ENCODE measurements at places on chromosomes 12 and 14.

DNA sequence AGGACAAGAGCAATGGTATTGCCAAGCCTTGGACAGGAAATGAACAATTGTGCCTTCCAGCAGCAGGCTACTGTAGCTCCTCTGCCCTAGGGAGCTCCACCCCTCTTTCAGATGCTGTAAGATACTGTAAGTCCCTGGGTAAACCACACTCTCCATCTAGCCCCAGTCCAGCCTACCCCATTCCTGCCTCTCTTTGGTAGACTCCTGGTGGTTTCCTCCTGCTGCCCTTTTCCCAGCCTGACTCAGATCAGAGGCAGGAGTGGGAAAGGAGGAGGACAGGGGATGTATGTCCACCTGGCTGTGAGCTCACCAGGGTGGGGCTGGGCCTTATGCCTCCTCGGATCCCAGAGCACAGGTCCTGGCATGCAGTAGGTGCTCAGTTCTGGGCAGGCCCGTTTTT is 174.6 kb downstream of the ESRRB start:
- peak; percentile 32 for DNase-seq

GRCh38 chr12:108611884-108612415 is 14.1 kb upstream of the TMEM119 start:
- DNase-seq = peak; percentile 92

GRCh38 chr12:119715268-119715620 is 47.3 kb downstream of the PRKAB1 start:
- DNase-seq = peak; percentile 71

DNA sequence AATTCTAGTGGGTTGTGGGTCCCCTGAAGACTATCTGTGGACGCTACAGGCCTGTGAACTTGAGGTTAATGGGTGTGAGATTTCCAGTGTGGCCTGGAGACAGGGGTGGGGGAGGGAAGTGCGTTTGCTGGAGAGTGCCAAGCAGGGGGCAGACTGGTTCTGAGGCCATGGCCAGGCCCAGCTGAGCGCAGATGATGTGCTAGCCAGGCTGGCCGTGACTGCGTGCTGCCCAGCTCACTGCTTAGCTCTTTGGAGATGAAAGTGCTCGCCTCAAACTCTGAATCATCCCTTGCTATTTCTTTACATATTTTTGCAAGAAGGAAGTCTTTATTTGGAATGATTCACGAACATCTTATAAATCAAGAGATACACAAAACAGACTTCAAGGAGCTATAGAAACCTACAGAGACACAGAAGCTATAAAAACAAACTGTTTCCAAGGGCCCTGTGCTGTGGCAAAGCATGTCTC is 75.2 kb upstream of the PLEKHG3 start:
- peak; percentile 91 for DNase-seq

- peak; percentile 48 for DNase-seq
These were observed 1198.5 kb downstream of the FSCB start for GRCh38 chr14:43308421-43309110.

DNA sequence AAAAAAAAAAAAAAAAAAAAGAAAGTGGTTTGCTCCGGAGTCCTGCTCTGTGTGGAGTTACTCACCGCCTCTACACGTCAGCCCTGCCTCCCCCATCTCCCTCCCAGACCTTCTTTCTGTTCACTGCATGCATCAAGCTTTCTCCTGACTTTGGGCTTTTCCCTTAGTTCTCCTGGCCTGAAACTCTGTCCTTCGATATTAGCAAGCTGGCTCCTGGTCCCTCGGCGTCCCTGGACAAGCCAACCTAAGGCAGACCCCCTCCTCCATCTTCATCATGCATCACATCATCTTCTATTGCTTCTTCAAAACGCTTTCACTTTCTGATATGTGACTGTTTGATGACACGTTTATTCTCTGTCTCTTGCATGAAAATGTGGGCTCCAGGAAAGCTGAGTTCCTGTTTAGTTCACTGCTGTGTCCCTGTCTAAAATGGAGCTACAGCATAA is 40.6 kb downstream of the SLC15A4 start:
- DNase-seq = peak; percentile 48

DNA sequence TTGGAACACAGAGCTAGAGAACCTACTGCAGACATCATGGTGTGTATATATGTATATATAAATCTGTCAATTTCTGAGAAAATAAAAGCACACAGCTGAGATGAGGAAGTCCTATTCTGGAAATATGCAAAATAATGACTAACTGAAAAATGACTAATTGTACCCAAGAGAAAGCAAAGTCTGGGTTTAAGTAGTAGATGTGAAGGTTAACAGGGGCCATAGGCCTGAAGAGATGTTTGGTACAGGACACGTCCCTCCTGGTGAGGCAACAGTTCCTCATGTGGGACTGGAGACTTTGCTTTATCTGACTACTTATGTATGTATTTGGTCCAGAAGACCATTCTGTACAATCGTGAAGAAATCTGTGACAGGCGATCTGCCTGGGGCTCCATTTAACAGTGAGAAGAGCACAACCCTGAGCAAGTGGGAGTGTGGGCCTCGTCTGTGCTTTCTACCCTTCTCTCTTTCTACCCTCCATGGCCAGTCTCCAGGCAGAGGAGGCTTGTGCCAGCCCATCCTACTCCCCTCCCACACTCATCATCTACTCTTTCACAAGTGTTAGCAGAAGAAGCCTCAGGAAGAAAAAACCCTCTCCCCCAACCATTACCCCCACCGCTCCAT is 67.5 kb downstream of the SLC41A2 start:
- DNase-seq = peak; percentile 44

Measured in ELR (cell line).